ENCODE measurements at places on chromosomes 7 and 10.

DNA sequence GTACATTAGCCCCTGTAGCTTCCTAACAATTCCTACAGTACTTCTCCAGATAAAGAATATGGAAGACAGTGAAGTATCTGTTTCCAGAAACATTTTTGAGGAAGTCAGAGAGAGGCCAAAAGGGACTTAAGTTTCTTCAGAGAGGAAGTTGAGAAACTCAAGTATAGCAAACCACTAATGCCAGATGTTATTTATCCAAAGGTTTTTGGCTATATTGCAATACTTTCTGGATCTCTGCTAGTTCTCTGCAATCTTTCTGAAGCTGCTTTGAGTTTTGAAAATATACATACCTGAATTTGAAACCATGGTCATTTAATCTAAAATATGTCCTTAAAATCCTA is 64.7 kb downstream of the BICC1 start:
- no peak for DNase-seq

GRCh38 chr7:69864822-69865221 is 266.5 kb downstream of the AUTS2 start:
- DNase-seq = no peak

- no peak for DNase-seq
Measured at GRCh38 chr10:219731-220472, 84.6 kb downstream of the ZMYND11 start.

- DNase-seq = no peak
Measured at GRCh38 chr10:20898866-20899535, 1.9 kb upstream of the NEBL start.

DNA sequence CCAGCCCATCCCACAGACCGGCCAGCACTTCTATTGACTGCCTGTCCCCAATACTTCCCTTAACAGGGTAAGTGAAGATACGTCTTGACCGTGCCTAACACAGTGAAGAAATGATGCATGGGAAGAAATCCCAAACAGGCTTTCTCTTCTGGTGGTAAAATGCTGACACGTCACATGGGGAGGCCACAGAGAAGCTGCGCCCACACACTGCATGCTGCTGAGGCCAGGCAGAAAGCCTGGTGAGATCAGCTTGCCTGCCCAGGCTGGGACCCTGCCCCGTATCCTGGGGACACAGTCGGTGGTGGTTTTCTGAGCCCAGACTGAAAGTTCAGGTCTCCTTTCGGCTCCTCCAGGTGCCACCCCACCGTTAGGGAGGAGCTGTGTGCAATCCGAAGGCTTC is 356.3 kb upstream of the MGMT start:
- DNase-seq = no peak

- DNase-seq = no peak
Measured at GRCh38 chr7:47652591-47652990, 70.7 kb upstream of the TNS3 start.

GRCh38 chr7:159092701-159093121 is 52.0 kb downstream of the VIPR2 start:
- DNase-seq = no peak

DNA sequence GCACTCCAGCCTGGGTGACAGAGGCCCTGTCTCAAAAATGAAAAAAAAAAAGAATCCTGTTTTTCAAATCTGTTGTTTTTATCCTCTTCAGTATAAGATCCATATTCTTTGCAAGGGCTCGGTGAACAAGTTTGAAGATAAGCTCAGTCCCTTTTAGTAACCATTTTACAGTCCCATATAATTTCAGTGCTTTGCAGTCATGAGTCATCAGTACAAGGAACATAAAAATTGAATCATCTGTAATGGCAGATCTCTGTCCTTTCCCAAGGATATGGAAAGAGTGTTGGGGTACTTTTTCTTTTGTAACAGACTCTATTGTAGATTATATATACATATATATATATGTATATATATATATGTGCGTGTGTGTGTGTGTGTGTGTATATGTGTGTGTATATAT is 52.2 kb upstream of the ZPBP start:
- no peak for DNase-seq

DNA sequence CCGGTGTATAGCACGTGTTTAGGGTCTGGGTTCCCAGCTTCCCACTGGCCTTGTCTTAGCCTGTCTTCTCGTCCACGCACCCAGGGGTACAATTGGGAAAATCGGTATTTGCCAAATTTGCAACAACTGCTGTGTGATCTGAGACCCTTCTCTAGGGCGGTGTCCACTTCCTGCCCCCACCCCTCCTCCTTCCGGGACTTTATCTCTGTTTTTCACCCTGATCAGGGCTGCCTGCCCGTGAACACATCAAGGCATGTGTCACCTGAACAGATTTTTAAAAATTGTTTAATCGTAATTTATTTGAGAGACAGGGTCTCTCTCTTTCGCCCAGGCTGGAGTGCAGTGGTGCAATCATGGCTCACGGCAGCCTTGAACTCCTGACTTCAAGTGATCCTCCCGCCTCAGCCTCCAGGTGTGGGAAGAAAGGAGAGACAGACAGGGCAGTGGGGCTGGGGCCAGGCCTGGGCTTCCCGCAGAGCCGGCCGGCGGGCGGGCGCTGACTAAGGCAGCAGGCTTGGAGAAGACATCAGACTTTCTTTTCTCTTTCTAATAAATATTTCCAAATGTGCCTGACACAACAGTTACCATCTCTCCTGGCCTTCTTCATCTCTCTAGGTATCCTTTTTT is 27.5 kb downstream of the ELFN1 start:
- DNase-seq = no peak

DNA sequence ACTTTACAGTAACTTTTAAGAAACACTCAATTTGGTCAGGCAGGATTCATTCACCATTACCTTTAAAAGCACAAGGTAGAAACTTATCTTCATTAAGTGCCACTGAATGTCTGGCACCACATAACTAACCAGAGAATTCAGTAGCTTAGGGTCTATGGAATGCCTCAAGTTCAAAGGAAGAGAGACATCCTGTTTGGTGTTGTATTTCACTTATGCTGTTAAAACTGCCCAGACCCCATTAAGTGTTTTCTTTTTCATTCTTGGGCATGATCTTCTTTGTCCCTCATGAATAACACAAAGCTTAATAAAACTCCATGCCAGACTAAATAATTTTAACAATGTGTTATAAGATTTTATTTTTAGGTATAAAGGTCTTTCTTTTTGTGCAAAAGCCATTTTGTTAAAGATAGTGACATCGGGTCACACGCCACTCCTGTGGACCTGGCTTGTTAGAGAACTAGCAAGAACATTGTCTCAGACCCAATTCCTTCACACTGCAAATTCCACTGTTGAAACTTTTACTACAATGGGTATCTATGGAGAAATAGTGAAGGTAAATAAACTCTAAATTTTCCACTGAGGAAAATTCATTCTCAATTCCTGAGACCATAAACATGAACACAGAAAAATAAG is 221.0 kb downstream of the TWIST1 start:
- no peak for DNase-seq

DNA sequence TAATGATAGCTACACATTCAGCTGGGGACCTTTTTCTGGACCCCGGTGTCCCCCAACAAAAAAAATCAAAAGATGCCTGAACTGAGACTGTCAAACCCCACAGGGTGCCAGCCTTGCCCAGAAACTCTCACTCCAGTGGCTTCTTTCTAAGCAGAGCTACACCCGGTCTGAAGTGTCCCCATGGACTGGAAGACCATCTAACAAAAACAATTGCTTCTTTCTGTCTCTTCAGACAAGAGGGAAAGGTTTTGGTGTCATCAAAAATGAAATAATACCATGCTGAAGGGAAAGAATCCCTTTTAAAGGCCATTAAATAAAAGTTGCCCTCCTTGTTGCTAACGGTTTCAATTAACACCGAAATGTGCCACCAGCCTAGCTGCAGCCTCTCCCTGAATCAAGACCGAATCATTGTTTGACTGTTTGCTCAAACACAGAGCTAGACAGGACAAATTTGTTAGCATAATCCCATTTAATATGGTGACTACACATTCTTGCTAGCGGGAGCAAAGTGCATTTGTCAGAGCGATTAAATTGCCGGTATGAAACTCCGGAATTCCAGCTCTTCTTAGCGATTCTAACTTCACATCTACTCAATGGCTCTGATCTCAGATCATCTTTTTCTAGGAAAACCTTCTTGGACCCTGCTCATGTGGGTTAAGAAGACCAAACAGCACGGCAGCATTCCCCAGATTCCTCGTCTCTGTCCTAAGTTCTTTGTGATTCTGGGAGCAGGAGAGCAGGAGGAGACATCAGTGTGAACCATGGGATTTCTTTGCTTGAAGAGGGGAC is 397.5 kb upstream of the PRKCQ start:
- no peak for DNase-seq

DNA sequence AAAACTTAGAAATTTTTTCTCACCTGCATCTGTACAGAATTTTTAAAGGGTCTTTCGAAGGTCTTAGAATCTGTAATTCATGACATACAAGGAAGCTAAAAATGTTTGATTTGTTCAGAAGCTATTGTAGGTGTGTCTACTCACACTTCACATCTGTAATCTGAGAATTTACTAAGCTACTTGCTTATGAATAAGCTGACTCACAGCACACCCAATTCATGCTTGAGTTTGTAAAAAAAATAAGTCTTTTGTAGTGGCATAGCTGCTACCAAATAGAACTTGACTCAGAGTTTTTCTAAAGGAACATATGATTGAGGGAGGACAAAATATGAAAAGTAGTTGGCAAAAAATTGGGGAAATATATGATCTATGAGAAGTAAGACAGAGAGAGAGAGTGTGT is 12.7 kb upstream of the AGR2 start:
- no peak for DNase-seq

GRCh38 chr10:85645926-85646711 is 720.5 kb downstream of the GRID1 start:
- DNase-seq = no peak

- no peak for DNase-seq
Measured at GRCh38 chr10:78859266-78859665, 209.5 kb upstream of the ZMIZ1 start.

DNA sequence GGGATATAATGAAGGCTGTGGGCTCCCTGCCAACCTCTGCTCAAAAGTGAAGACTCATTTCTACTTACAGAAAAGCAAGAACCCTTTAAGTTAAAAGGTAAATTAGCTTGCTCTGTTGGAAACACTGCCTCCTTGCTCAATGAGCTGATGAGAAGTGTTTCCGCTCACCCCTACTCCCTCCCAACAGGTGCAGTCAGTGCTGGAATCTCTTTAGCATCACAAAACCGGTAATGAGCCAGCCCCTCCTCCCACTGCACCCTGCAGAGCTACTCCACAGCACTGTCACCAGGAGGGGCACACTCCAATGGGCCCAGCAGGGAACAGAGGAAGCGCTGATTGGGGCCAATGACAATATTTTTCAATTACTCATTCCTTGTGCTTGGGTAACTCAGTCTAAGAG is 262.5 kb downstream of the TCERG1L start:
- no peak for DNase-seq

DNA sequence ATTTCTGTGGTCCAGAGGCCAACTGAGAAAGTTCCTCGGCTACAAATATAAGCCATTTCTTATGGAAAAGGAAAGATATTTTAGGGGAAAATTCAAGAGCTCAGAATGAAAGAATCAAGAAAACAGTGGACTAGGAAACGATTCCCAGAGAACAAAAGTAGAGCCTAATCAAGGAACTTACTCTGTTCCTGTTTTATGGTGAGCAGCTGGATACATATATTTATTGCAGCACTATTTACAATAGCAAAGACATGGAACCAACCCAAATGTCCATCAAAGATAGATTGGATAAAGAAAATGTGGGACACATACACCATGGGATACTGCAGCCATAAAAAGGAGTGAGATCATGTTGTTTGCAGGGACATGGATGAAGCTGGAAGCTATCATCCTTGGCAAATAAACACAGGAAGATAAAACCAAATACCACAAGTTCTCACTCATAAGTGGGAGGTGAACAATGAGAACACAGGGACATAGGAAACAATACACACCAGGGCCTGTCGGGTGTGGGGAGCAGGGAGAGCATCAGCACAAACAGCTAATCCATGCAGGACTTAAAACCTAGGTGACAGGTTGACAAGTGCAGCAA is 298.7 kb downstream of the THSD7A start:
- DNase-seq = no peak

GRCh38 chr7:112080441-112080840 is 125.8 kb downstream of the DOCK4 start:
- no peak for DNase-seq

GRCh38 chr10:22832066-22832602 is 95.7 kb upstream of the ARMC3 start:
- no peak for DNase-seq

- DNase-seq = no peak
Measured at GRCh38 chr7:93156884-93157283, 8.7 kb upstream of the SAMD9L start.

DNA sequence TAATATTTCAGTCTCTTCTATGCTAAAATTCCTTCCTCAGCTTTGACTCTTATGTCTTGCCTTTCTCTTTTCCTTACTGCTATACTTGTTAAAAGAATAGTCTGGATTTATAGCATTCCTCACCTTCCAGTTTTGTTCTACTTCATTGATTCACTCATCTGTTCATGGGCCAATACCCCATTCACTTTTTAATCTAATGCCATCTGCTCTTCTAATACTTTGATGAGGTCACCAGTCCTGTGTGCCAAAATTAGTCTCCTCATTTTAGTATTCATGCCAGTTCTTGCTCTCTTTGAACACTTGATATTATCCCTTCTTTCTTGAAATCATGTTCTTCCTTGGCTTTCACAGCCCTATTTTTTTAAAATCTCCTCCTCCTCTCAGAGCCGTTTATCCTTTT is 19.3 kb downstream of the STK17A start:
- no peak for DNase-seq

DNA sequence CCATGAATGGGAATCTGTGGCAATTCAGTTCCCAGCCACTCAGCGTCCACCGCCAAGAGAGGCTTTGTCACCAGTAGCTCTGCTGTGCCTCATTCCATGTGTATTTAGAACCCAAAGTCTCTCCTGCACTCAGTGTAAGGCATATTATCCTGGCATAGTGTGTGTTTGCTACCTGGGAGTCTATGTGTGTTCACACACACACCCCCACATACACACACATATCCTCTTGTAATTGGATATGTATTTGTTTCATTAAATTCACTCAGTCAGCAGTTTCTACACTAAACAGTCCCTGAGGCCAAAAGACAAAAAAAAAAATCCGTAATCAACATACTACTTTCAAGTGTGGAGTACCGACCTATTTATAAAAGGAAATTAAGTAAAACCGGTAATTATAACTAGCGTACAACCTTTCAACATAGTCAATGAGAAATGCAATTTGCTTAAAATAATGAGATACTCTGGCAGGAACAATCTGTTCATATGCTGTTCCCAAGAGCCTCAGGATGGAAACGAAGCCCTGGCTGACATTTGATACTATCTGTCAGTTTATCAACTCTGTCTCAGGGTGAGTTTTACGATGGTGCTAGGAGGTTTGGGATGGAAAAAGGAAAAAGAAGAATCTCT is 425.8 kb upstream of the CELF2 start:
- no peak for DNase-seq

DNA sequence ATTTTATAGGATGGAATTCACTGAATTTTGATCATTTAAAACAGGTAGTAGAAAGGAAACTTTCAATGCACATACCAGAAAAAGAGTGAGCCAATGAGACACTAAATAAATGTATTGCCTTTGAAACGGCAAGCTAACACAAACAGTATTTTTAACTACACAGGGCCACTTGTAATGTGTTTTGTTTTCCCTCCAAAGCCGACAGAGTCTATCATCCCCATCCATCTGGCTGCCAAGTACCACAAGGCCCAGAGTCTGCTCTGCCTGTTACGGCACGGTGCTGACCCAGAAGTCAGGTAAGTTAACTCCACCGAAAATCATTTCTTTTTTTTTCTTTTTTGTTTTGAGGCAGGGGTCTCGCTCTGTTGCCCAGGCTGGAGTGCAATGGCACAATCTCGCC is 1.5 kb downstream of the ANKRD61 start:
- no peak for DNase-seq
